T-helper 17 cell (primary cell): ENCODE measurements at places on chromosomes 6 and 20. TPM values are rescaled to one million over a fixed set of nuclear protein-coding genes. Genes with fewer than 3 reads are reported as not detected.

The IP6K3 gene
- not detected for total RNA-seq

- peaks cover 4% of the 10 kb centered on the region for H3K27me3 ChIP-seq
- DNase-seq = no peak
- no peak overlapping the region for H3K27ac ChIP-seq
- peaks cover 2% of the 10 kb centered on the region for H3K36me3 ChIP-seq
- no peak overlapping the region for H3K4me3 ChIP-seq
Measured at GRCh38 chr6:156741287-156742073, 35.7 kb upstream of the ARID1B start.

- peaks cover 2% of the 10 kb centered on the region for H3K36me3 ChIP-seq
- DNase-seq = no peak
- H3K27me3 ChIP-seq = peaks cover 61% of the 10 kb centered on the region
Measured at GRCh38 chr20:47818016-47818415, 32.7 kb upstream of the SULF2 start.

The GABRR1 gene
- total RNA-seq = not detected

DNA sequence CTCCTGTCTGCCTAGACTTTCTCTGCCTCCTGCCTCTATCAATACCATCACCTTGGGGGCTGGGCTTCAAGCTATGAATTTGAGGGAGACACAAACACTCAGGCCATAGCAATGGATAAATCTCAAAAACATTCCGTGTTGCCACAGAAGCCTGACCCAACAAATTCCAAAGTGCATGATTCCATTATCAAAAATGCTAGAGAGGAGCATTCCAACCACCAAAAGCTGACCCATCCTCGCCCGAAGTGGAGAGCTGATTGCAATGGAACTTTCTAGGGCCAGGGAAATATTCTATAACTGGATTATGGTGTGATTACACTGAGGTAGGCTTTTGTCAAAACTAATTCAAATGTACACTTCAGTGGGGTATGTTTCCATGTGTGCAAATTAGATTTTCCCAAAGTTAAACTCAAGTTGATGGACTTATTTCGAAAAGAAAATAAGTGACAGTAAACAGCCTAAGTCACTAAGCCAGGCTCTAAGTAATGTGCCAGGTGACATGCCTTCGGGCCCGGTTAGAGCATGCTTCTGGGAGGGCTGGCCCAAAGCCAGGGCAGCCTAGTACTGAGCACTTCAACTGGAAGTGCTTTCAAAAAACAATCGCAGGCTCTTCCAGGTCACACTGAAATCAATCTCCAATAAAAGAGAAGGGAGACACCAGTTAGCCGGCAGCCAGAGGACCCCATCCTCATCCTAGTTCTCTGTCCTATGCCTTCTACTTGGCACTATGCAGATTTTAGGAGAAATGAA lies 142.3 kb downstream of the TBXT start:
- H3K4me3 ChIP-seq = no peak overlapping the region
- no peak for DNase-seq
- H3K4me1 ChIP-seq = no peaks in the 10 kb centered on the region
- no peaks in the 10 kb centered on the region for H3K36me3 ChIP-seq

The PPIL6 gene
- total RNA-seq = 1.6 TPM

The ZNF322 gene
- 3.1 TPM for total RNA-seq

DNA sequence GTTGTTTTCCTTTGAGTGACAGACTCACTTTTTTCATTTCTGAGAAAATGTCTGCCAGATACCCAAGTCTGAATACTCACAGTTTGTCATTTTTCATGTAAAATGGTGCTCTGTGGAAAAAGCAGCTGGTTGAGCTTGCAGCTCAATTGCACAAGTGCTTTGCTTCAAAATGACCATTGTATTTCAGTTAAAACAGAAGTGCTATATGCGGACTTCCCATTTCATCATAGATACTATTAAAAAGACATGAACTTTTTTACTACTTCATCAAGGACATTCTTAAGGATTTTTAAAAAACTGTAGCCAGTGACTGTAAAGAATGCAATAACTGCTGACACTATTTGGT lies 61.5 kb downstream of the KCNS1 start:
- peak overlapping the region; percentile 24 for H3K27ac ChIP-seq
- no peak overlapping the region for H3K4me3 ChIP-seq
- H3K27me3 ChIP-seq = no peaks in the 10 kb centered on the region
- H3K36me3 ChIP-seq = peaks cover 5% of the 10 kb centered on the region
- no peak for DNase-seq

DNA sequence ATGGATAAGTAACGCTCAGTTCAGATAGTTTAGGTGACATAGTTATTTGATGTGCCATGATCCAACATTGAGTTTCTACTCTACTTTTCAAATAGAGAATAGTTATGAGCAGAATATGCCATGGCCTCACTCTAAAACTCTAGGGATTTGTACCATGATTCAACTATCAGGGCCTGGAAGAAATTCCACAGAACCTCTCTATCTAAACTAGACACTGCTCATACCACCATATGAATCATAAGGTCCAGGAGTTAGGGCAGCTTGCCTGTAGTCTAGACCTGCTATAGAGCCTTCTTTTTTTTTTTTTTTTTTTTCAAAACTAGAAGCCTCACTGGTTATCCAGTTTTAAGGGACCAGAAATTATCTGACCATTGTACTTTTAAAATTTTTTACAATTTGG lies 571.8 kb upstream of the IMPG1 start:
- no peaks in the 10 kb centered on the region for H3K27me3 ChIP-seq
- no peaks in the 10 kb centered on the region for H3K4me1 ChIP-seq
- no peak overlapping the region for H3K4me3 ChIP-seq
- H3K27ac ChIP-seq = no peak overlapping the region
- DNase-seq = no peak

DNA sequence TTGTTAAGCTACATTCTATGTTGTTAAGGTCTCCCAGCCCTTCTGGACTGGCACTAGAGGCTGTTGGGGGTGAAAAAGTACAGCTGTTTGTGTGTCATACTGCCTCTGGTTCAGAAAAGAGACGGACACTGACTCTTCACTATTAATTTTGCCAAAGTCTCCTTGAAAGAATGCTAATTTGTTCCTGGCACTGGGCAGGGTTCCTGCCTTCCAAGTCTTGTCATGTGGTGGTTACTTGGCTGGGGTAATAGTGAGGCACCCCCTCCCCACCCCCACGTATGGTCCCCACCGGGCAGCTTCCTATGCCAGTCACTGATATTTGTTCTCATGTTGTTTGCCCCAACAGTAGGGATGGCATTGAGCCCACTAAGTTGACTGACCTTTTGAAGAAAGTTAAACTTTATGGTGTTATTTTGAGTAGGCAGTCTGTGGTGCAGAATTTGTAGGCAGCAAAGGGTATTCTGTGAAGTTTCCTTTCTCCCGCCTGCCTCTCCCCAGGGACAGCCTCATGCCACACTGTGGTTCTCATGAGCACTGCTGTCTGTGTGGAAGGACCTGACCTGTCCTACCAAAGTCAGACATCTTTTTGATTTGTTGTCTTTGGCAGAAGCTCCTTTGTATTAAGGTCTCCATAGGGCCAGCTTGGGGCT lies 8.7 kb downstream of the CDS2 start:
- peaks cover 30% of the 10 kb centered on the region for H3K4me1 ChIP-seq
- H3K36me3 ChIP-seq = no peaks in the 10 kb centered on the region
- H3K27ac ChIP-seq = no peak overlapping the region
- H3K4me3 ChIP-seq = no peak overlapping the region
- H3K27me3 ChIP-seq = no peaks in the 10 kb centered on the region
- no peak for DNase-seq

DNA sequence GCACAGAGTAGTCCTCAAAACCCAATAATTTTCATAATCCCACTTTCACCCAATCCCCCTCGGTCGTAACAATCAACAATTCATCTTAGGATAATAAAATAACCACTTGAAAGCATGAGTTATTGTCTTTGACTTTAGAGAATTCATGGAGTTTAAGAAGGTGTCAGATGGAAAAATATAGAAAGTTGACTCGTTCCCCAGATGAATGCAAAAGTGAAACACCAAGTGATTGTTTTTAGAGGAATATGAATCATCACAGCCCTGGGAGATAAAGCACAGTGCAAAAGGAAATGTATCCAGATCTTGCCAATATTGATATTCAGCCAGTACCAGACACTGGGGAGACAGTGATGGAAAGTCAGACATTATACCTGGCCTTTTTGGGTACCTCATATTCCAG lies 860.5 kb downstream of the DHX35 start:
- H3K27ac ChIP-seq = no peak overlapping the region
- DNase-seq = no peak
- no peak overlapping the region for H3K4me3 ChIP-seq
- H3K36me3 ChIP-seq = no peaks in the 10 kb centered on the region
- peaks cover 8% of the 10 kb centered on the region for H3K27me3 ChIP-seq
- no peaks in the 10 kb centered on the region for H3K4me1 ChIP-seq

The CNKSR3 gene
- not detected for total RNA-seq

DNA sequence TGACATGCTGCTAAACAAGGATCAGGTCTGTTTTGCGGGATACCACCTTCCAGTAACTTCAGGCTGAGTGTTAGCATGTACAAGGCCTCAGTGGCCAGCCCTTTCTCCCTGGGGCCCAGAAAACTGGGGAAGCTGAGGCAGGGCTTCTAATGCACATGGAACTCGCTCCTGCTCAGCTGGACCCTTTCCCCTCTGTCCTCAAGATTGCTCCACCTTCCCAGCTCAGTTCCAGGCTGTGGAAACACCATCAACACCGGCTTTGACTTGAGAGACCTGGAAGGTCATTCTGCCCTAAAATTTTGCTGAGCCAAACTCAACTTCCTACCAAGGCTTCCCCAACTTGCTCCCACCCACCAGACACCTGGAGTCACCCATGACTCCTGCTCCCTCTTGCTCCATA lies 4.2 kb upstream of the BLCAP start:
- peaks cover 24% of the 10 kb centered on the region for H3K4me1 ChIP-seq
- no peak overlapping the region for H3K4me3 ChIP-seq
- no peak for DNase-seq

The TAAR2 gene
- not detected for total RNA-seq

- H3K27me3 ChIP-seq = no peaks in the 10 kb centered on the region
- H3K4me3 ChIP-seq = no peak within 1 kb of the TSS
- H3K36me3 ChIP-seq = no peaks in the 10 kb centered on the region
- no peak within 1 kb of the TSS for H3K27ac ChIP-seq
Measured at GRCh38 chr6:165308926-165309731, at the start of gene C6orf118. Gene C6orf118, minus strand, starts transcription at chr6:165309605. Its CDS starts 19 bp downstream, at chr6:165309586.

DNA sequence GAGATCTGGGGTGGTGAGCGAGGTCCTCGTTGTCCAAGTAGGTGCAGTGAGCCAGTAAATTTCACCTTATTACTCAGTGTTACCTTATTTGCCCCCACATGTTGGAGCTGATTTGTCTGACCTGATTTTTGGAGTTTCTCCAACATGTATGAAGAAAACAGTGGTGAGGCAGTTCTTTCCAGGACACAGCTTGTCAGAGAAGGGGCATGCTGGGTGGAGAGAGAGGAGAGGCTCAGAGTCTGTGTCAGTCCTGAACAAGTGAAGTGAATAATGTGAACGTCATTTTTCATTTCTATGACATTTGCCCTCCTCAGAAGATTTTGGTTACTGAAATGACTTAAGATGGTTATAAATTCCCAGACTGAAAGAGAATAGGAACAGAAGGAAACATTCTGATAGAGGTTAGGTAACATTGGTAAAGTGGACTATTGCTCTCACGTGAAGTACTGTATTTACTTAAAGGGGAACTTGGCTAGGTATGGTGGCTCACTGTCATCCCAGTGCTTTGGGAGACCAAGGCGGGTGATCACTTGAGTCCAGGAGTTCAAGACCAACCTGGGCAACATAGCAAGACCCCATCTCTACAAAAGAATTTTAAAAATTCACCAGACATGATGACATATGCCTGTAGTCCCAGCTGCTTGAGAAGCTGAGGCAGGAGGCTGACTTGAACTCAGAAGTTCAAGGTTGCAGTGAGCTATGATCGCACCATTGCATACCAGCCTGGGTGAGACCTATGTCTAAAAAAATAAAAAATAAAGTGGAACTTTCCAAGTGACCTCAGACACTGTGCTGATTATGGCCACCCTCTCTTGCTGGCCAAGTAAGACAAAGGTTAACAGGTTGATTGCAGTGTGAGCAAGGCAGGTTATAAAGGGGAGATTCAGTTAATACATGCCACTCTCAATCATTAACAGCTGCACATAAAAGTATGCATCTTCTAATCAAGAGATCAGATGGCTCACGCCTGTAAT lies 184.3 kb downstream of the EDN1 start:
- H3K27ac ChIP-seq = no peak overlapping the region
- H3K4me1 ChIP-seq = no peaks in the 10 kb centered on the region

The HLA-DPA1 gene
- total RNA-seq = 62.0 TPM

GRCh38 chr6:159082039-159082815 lies 37.4 kb upstream of the TAGAP start:
- DNase-seq = no peak
- H3K27ac ChIP-seq = no peak overlapping the region
- peaks cover 6% of the 10 kb centered on the region for H3K36me3 ChIP-seq
- H3K4me1 ChIP-seq = peaks cover 14% of the 10 kb centered on the region
- peak overlapping the region; percentile 16 for H3K4me3 ChIP-seq

DNA sequence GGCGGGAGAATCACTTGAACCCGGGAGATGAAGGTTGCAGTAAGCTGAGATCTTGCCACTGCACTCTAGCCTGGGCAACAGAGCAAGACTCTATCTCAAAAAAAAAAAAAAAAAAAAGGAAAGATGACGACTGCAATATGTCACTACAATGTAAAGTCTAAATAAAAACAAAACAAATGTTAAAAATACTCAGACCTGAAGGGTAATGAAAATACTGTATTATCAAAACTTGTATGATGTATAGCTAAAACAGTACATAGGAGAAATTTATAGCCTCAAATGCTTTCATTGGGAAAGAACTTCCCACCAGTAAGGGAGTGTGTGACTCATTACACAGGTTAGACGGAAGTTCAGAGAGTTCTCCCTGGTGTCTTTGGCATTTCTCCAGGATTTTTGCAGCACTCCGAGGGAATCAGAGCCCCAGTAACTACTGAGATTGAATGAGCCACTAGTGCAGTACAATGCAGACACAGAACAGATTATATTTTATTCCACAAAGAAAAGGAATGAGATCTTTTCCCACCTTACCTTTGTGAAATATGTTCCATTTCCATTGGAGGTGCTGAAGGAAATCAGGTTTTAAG lies 12.5 kb upstream of the RALGAPB start:
- no peak overlapping the region for H3K4me3 ChIP-seq
- H3K36me3 ChIP-seq = no peaks in the 10 kb centered on the region
- no peak overlapping the region for H3K27ac ChIP-seq
- no peaks in the 10 kb centered on the region for H3K4me1 ChIP-seq
- DNase-seq = no peak
- no peaks in the 10 kb centered on the region for H3K27me3 ChIP-seq

The PRSS16 gene
- total RNA-seq = 0.80 TPM

The FOXF2 gene
- not detected for total RNA-seq

DNA sequence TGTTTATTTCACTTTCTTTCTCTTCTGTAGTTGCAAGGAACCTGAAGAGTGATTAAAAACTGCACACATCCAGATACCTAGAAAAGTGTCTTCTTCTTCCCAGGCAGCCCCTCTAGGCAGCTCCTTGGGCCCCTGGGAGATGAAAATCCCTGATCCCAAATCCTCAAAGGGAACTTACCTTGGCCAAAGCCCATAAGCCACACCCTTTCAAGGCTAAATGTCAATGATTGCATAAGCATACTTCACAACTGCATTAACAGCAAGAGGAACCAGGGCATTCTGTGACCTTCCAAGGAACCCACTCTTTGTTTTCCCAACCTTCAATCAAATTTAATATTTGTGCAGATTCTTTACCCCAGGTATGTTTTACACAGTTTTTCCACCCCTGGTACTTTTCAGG lies 4.4 kb upstream of the HMGN3 start:
- H3K4me3 ChIP-seq = no peak overlapping the region
- peaks cover 2% of the 10 kb centered on the region for H3K36me3 ChIP-seq
- no peak for DNase-seq
- peaks cover 7% of the 10 kb centered on the region for H3K4me1 ChIP-seq
- peaks cover 6% of the 10 kb centered on the region for H3K27me3 ChIP-seq

- peaks cover 13% of the 10 kb centered on the region for H3K4me1 ChIP-seq
- peaks cover 5% of the 10 kb centered on the region for H3K36me3 ChIP-seq
- H3K27me3 ChIP-seq = no peaks in the 10 kb centered on the region
- peak overlapping the region; percentile 97 for H3K27ac ChIP-seq
- peak overlapping the region; percentile 96 for H3K4me3 ChIP-seq
Measured at GRCh38 chr20:45792317-45793118, 764 bp downstream of the DNTTIP1 start.
